ENCODE measurements at places on chromosomes 5 and 9.
A peak's percentile ranks its signal among the peaks of the same experiment; 100 is the strongest.

DNA sequence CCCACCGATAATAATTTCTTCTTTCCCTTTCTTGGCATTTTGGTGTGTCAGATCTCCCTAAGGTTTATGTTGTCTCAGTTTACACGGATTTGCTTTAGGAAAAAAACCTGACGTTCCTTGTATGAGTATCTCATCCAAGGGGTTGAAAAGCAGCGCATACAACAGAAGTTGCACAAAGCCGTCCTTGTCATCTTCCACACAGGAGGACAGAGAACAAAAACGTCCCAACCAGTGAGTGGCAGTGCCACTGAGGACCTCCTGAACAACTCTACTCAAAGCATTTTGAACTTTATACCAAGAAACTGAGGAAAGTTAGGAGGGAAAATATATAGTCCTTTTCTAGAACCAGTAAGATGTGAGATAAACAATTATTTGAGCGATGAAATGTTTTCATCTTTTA lies 547.0 kb downstream of the PDE4D start:
- DNase-seq, result no peak

GRCh38 chr5:14400085-14400484 lies 181.5 kb upstream of the OTULINL start:
- peak; percentile 81 for DNase-seq

DNA sequence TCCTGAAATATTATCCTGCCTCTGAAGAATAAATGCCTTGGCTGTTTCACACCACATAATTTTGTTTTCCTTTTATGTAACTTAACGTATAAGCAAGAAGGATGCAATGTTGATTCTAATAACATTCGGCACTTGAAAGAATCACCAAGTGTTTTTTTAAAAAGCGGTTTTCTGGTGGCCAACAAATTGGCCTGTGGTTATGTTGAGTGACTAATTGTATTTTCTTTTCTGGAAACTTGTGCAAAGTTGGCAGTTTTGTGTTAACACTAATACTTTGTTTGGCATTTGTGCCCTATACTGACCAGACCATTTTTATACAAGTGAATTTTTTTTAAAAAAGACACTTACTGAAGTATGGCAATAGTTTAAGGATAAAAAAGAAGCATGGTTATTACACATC lies 452.7 kb downstream of the BNC2 start:
- peak; percentile 81 for DNase-seq

GRCh38 chr9:74887041-74887980 lies at the start of gene TRPM6:
TRPM6 (minus strand) TSS chr9:74887921; CDS start chr9:74887856, 65 bp downstream.
- DNase-seq, result peak; percentile 72

GRCh38 chr5:54146916-54147315 lies 163.5 kb downstream of the ARL15 start:
- DNase-seq, result no peak

DNA sequence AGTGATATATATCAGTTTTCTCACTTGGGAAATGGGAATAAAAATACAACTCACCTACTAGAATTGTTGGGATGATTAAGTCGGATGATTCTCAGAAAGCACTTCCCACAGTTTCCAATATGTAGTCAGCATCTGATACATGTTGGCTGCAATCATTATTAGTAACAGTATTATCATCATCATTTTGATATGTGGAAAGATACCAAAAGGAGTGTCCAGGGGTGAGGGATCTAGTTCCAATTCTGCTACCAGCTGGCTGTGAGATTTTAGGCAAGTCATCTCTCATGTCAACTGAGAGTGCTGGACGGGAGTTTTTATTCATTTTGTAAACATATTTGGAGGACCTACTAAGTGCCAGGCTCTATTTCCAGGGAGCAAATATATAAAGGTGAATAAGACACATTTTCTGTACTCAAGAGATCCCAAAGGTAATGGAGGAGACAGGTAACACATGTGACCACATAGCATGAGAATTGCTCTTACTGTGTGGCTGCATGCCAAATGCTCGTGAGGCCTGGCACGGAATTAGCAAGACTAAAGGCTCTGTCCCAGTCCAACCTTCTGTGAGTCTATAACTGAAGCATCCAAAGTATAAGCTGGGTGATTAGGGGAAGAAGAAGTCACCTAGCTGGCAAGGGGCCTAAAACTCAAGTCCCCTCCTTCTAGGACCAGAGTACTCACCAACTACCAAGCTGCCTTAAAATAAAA lies 83.0 kb downstream of the GRIA1 start:
- DNase-seq, result no peak

DNA sequence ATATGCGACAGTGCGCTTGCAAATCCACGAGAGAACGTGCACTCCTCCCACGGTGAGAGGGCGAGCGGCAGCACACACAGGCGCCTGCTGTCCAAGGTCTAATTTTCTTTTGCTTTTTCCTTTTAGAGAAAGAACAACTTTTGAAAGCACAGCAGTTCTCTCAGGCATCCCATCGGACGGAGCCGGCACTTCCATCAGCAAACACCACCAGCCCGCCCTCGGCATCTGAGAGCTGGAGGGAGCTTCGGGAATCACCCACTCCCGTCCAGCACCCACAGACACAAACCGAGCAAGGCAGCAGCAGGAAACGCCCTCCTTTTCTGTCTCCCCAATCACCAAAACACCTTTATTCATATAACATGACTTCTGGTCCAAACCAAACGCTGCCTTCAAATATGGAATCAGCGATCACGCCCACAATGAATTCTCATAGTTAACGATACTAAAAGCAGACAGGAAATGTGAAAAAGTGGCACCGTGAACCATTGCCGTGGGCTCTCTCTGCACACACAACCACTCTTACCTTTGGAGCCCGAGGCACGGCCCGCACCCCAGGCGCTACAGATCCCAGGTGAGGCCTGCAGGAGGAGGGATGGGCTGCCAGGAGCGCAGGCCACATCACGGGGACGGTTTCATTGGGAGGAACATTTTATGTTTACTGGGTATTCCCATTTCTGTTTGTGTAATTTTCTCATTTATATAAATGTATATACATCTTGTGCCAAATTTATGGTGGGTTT lies 14.2 kb downstream of the LPCAT1 start:
- DNase-seq, result no peak

- no peak for DNase-seq
Measured at GRCh38 chr5:165282491-165282890, 1777.1 kb downstream of the MAT2B start.

DNA sequence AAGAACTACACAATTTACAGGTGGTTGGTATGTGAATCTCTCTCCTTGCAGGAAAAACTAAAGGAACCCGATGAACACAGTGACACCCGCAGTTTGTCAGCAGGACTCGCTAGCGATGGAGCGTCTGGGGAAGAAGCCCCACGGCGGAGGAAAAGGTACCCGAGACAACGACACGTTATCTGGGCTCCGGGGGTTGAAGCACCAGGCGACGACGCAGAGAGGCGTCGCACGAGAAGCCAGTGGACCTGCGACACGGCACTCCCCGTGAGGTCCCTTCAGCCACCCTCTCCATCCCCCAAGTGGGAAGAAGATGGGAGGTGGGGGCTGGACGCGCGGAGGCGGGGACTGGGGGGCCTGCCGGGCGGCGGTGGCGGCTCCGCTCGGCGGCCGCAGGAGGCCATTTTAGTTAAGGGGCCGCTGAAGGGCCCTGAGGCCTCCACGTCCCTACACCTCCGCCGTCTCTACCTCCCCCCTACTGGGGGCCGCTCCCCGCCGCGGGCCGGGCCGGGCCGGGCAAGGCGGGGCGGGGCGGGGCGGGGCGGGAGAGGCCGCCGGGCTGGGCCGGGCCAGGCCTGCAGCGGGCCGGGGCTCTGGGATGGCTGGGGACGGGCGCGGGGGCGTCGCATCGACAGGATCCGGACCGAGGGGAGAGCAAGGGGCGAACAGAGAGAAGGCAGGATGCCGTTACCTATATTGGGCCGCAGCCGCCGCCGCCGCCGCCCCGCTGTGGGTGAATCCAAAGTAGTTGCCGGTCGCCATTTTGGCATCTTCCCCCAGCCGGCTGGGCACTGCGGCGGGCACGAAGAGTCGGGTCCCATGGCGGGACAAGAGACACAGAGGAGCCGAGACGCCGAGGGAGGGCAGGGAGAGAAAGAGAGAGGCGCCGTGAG lies 754 bp downstream of the ZFR start:
- DNase-seq, result peak; percentile 59

DNA sequence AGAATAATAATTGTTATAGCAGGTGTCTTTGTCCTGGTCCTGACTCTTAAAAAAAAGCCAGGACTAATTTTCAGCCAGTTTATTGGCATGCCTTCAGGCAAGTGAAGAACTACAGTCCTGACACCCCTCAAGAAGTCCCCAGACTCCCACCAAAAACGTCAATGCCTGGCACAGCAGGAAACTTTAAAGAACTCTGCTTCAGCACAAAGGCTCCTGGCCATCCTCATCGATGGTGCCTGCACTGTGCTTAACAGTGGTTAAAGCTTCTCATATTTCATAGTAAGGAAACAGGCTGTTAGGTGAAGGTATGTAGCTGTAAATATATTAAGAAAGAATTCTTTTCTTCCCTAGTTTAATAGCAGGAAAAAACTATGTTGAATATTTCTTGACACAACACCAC lies 280.1 kb upstream of the PUM3 start:
- no peak for DNase-seq

GRCh38 chr5:176473335-176474006 lies 25.3 kb downstream of the FAF2 start:
- DNase-seq, result peak; percentile 27

GRCh38 chr5:180115326-180116076 lies 43.9 kb upstream of the RNF130 start:
- no peak for DNase-seq

GRCh38 chr9:113558632-113559502 lies 95.3 kb downstream of the RGS3 start:
- DNase-seq, result no peak

- DNase-seq, result no peak
Measured at GRCh38 chr5:10904862-10905432, 143.9 kb upstream of the DAP start.

DNA sequence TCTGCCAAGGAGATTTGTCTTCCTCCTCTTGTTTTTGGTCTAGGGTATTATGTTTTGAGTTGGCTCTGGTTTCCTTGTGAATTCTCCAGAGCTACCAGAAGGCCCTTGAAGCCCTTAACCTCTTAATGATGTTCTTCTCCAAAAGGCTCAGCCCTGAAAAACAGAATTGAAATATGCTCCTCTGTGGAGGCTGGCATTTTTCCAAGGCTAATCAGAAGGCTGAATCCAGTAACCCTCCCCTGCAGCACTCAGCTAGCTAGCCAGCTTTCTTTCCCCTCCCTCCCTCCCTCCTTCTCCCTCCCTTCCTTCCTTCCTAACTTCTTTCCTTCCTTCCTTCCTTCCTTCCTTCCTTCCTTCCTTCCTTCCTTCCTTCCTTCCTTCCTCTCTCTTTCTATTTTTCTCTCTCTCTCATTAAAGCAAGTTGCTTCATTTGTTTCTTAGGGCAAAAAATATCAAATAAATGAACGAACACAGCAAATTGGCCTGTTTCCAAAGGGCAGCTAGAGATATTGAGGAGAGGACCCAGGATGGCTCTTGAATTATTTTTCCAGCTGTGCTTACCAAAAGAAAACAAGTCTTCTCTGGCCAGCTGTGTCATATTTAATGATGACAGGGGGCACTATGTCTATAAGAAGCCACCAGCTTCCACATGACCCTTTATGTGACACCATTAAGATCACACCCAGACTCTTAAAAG lies 38.7 kb downstream of the JAKMIP2 start:
- DNase-seq, result no peak

Measured in fibroblast of skin of back (primary cell).